ENCODE measurements at places on chromosomes 7 and 10.

DNA sequence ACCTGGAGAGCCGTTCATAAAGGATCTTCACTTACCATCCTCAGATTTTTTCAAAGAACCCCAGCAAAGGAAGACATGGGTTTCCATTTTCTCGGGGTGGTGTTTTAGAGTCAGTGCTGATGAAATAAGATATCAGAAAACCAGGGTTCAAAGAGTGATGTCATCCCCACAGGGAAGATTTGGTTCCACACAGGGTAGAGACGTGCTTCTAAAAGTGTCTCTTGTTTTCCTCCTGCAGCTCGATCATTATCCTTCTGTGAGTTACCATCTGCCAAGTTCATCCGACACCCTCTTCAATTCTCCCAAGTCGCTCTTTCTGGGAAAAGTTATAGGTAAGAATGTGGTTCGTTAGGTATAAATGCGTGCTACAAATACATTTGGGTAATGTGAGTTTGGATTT lies 323.8 kb upstream of the C7orf33 start:
- no peak for DNase-seq

GRCh38 chr10:1556496-1556895 lies 180.8 kb downstream of the ADARB2 start:
- no peak for DNase-seq

DNA sequence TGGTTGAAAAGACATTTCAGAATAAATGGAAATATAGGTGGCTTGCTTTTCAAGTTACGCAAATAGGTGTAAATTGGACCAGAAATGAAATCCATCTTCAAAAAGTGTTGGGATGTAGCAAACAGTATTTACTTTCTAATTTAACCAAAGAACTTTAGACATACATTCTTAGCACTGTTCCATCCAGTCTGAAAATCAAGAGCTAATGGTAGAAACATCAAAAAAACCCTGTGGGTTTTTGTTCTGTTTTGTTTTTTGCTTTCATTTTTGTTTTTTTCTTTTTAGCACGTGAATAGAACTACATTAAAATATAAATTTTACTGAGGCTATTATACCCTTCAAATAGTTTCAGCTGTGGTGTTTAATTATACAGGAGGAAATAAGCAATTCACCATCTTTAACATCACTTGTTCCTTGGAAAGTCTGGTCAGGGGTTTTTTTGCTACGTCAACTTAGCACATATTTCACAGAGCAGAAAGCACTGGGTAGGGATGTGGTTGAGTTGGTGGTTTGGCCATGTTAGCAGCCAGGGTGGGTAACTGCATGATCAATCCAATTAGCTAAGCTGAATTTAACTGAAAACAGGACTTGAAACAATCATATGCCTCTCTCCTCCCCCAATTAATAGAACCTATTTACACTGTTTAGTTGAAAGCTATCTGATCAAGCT lies 275.4 kb upstream of the PFKP start:
- no peak for DNase-seq

GRCh38 chr10:133476641-133476990 lies 22.9 kb downstream of the SCART1 start:
- no peak for DNase-seq

DNA sequence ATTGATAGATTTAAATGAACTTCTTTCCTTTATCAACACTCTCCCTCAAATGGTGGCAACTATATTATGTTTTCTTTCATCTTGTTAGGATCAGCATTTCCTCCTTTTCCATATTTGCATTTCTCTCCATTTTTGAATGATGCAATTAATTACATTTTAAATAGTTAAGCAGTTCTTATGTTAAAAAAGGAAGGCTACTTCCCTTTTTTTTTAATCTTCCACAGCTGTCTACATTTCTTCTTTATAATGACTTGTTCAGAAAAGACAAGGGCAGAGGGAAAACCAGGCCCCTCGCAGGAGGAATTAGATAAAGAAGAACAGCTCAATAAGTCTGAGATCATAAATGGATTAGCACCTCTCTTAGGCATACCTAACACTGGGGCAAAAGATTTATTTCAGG lies 208.9 kb downstream of the ARL4A start:
- DNase-seq: no peak

GRCh38 chr10:87618566-87619423 lies 40.9 kb upstream of the PAPSS2 start:
- DNase-seq: no peak

DNA sequence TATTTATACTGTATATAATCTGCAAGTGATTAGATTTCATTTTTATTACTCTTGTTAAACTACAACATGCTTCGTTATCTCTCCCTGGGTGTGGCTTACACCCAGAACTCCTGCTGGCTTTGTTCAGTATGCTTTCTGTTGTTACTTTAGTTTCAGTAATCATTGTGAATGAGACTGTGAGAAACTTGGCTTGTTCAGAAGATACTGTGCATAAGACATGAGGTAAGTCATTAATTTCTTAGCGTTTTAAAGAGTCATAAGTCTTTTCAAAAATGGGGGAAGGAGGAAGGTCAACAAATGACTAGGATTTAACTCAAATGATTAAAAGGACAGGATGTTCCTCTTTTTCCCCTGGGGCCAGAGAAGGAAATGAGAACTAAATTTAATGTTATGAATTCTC lies 11.6 kb upstream of the ADD3 start:
- DNase-seq: no peak

- DNase-seq: no peak
These were observed 48.1 kb downstream of the ATRNL1 start for GRCh38 chr10:115141254-115141653.

DNA sequence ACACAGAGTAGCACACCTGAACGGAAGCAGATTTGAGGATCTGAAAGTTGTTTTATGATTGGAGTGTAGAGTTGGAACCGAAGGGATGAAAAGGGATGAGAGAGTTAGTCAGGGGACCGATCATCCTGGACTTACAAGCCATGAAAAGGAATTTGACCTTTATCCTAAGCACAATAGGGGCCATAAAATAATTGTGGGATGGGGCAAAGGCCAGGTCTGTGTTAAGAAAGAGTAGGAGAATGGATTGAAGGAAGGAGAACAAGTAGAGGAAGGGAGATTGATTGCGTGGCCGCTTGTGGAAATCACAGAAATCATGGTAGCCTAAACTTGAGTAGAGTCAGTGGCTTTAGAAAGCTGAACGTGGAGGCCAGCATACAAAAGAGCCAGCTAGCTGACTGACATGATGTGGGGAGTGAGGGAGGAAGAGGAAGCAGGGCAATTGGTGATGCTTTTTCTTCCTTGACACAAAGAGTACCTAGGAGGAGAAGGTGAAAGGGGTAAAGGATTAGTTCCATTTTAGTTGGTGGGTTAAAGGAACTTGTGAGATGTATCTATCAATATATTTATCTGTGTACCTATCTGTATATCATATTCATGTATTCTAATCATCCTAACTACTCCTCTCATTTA lies 67.1 kb upstream of the RPA3 start:
- DNase-seq: no peak

DNA sequence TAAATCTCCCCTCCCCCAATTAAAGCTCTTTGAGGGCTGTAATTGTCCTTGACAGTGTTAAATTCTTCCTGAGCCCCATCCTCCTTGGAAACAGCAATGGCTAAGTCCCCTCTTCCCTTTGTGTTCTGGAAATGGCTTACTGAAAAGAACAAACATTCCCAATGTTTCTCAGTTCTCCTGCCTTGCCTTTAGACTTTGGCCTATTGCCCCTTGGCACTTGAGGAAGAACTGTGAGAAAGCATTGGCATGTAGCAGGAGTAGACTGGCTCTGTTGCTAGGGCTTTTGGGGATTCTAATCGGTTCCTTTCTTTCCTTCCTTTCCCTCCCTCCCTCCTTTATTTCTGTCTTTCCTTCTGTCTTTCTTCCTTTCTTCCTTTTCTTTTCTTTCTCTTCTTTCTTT lies 463.3 kb upstream of the PODXL start:
- DNase-seq: no peak

DNA sequence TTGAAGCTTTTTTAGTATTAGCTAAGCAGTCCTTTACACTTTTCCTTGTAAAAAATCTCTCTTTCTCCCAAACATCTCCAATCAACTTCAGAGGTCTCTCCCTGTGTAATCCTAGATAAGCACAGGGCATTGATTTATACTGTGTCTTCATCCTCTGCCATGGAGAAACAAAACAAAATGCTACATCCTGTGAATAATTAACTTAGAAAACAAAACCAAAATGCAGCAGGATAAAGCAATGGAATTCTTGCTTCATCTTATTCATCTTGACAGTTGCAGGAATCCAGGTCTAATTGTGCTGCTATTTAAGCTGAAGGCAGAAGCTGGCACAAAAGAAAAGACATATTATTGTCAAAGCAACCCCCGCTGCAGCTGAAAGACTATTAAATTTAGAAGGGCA lies 641.5 kb upstream of the SORCS1 start:
- DNase-seq: no peak

GRCh38 chr10:129568583-129569344 lies 101.7 kb downstream of the MGMT start:
- no peak for DNase-seq

DNA sequence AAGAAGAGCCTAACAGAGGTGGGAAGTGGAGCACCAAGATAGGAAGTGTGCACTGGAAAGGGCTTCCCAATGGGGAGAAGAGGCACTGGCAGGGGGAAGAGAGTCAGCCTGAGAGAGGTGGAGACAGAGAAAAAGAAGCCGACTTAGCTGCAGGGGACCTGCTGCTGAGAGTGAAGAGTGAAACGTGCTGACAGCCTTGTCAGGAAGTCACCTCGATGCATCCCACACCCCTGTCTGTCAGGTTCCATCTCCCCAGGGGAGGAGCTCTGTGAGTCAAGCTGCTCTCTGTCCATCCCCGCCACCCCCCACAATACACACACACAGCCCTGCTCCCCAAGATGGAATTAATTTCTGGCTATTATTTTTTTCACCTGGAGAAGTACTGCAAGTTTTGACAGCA lies 14.0 kb downstream of the KAZALD1 start:
- DNase-seq: no peak

DNA sequence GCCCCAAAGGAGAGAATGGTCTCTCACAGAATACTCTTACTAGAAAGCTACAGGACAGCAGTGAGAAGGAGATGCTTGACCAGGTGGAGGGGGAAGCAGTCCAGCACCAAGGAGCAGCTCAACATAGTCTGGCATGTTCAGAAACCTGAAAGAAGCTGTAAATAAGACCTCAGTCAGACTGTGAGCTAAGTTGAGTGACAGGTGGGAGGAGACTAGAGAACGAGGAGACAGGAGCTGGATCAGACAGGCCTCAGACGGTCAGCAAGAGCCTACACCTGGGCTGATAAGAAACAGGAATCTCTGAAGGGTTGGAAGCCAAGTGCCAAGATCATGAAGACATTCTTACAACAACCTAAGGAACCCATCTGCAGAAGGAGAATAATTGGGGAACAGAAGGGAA lies 54.5 kb downstream of the ELMO1 start:
- no peak for DNase-seq

GRCh38 chr7:150323682-150324372 lies 482 bp upstream of the ACTR3C start:
- no peak for DNase-seq

GRCh38 chr10:124671486-124672075 lies 72.6 kb downstream of the FAM53B start:
- DNase-seq: no peak

DNA sequence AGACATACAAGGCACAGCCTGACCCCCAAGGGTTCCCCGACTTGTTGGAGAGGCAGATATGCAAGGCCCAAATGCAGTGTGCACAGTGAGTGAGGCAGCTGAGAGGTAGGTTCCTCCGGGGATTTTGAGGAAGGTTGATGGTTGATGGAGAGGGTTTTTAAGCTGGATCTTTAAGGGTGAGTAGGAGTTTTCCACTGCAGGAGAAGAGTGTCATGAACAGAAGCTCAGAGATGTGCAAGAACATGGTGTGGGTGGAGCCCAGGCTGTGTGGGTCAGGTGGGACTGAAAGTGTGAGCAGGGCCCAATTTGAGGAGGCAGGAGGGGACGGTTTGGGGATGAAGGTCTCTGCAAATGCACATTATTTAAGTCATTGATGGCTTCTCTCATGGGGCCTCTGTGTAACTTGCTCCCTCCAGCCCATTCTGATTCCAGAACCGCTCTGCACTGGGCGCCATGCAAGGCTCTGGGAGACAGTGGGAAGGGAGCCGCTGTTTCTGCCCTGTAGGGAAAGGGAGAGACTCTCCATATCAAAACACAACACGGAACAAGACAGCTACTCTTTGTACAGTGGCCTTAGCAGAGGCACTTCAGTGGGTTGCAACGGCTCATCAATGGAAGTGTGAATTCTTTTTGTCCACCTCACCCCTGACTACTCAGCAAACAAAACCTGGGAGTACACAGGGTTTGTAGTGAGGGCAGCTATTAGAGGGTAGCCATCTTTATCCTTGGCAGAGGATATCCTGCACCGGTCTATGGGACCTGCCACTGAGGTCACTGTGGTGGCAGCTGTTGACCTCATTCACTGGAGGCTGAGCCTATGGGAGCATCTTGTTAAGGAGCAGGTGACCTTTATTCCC lies 29.7 kb downstream of the RAMP3 start:
- no peak for DNase-seq

Measured in naive B cell (primary cell).